ENCODE measurements at places on chromosomes 2 and 18.

DNA sequence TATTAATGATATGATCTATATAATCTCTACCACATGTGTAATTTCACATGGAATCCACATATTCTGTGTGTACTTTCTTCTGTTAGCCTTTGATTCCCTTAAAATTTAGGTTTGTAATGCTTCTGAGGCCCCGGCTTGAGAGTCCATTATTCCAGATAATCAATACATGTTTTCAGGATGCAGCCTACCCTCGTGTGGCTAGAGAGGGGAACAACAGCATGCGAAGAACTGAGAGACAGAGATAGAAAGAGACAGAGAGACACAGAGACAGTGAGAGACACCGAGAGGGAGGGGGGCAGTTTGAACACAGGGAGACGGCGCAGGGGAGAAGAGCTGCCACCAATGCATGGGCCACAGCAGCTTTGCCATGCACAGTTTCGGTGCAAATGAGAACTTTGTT lies 185.4 kb downstream of the SNTG2 start:
- no peak for DNase-seq

DNA sequence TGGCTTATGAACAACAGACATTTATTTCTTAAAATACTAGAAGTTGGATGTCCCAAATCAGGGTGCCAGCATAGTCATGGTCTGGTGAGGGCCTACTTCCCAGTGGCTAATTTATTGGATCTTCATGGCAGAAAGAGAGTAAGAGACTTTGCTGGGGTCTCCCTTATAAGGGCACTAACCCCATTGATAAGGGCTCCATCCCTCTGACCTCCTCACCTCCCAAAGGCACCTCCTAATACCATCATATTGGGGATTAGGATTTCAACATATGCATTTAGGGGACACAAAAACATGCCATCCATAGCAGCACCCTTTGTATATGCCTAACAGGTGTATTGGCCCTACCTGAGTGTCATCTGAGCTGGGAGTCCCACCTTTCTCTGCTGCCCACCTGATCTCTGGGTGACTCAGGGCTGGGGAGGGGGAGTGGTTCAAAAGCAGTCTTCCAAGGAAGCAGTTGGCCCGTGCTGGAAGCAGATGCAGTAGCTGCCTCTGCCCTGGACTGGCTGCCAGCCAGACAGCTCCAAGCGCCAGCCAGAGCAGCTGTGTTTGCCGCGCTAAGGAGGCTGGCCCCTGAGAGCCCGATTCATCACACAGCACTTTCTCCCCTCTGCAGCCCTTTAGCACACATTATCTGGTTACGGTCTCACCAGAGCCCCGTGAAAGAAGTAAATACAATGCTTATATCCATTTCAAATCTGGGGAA lies 84.6 kb downstream of the SMAD7 start:
- no peak for DNase-seq

GRCh38 chr2:113157118-113157896 lies 16.5 kb upstream of the PSD4 start:
- DNase-seq, result peak; percentile 53

- DNase-seq, result no peak
Measured at GRCh38 chr2:204673877-204674276, 128.6 kb downstream of the PARD3B start.

DNA sequence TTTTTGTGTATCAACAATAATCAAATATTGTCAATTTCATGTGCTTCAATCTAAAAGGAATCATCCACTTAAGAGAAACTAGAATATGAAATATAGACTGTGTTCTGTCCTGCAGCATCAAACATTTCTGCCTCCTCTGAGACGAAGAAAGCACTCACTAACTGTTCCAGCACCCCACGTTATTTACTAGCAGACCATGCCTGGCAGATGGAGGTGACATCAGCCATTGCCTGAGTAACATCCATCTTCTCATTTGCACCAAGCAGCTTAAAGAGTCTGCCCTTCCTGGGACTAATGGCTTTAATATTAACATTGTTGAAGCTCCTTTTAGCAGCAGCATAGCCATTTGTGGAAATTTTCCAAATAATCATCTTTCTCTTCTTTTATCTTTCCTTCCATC lies 25.7 kb downstream of the SGPP2 start:
- no peak for DNase-seq

DNA sequence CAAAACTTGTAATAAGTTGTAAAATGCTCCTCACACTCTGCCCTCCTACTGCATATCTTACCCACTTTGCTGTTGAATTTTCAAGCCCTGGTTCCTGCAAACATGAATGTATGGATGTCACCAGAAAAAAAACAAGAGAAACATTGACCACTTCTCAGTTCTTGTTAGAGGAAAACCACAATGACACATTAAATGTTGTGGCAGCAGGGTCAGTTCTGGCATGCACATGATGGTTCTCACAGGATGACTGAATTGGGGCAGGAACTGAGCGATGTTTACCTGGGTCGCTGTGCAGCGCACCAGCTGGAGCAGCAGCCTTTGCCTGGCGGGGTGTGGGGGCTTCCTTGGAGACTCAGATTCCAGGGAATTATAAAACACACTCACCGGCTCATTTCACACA lies 14.0 kb upstream of the PRKCE start:
- DNase-seq, result no peak

GRCh38 chr2:217325816-217326215 lies 466.0 kb upstream of the TNP1 start:
- DNase-seq, result no peak

- DNase-seq, result peak; percentile 55
Measured at GRCh38 chr2:73970850-73971471, 13.7 kb upstream of the TET3 start.

- no peak for DNase-seq
Measured at GRCh38 chr2:46097714-46098480, 199.3 kb upstream of the EPAS1 start.

GRCh38 chr18:44197832-44198611 lies 482.7 kb upstream of the SETBP1 start:
- no peak for DNase-seq

DNA sequence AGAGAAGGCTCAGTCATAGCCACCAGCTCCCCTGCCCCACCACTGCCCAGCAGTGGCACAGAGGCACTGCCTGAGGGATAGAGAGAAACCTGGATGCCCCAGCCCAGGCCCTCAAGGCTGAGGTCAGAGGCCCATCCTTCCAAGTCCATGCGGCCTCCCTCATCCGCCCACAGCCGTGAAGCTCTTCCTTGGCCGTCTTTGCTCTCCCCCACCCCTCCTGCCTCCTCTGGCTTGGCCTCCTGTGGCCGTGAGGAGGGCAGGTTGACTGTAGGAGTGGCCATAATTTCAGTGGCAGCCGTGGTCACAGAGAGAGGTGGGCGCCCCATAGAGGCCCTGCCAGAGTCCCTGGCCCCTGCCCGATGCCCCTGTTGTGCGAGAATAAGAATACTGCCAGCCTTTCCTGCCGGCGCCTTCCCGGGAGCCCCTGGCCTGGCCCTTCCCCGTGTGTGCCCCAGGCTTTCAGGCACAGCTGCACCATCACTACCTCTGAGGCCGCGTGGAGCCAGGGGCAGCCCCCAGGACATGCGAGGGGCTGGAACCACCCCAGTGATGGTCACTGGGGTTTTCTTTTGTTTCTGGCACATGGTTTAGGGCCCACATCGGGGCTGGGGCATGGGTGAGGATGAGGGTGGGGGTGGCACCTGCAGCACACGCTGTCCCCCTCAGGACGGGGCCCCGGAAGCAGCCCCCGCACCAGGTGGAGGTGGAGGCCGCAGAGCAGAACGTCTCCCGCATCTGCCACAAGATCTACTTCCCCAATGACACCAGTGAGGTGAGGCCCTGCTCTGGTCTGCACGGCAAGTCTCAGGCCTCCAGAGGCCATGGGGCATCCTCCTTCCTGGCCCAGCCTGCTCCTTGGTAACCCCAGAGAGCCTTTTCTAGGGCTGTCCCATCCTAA lies 13.1 kb upstream of the GPR17 start:
- DNase-seq, result no peak

DNA sequence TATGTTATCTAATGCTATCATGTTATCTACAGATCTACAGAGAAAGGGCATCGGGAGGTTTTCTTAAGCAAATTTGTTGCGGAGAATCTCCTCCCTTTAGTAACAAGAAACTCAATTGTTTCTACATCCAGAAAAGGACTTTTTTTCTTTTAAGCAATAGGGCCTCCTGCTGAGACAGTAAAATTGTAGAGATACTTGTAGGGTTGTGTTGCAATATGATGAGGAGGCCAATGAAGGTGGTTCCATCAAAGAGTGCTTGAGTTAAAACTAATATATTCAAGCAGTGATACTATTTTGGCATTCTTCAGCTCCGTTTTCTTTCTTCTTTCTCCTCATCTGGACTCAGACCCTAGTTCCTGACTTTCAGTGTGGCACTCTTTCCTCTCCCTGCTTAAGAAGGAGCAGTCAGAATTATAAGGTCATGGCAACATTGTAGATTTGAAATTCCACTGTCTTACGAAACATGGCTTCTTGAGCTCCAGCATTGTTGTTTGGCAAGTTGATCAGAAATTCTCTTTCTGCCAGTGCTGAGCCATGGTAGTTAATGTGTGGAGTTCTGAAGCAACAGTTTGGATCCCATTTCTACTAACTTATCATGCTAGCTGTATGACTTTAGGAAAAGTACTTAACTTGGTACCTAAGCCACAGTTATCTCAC lies 202.0 kb upstream of the SLC14A2 start:
- no peak for DNase-seq

GRCh38 chr2:201900362-201900761 lies 94.0 kb downstream of the CDK15 start:
- no peak for DNase-seq

- DNase-seq, result peak; percentile 6
Measured at GRCh38 chr2:235106874-235107639, 155.2 kb downstream of the SH3BP4 start.

DNA sequence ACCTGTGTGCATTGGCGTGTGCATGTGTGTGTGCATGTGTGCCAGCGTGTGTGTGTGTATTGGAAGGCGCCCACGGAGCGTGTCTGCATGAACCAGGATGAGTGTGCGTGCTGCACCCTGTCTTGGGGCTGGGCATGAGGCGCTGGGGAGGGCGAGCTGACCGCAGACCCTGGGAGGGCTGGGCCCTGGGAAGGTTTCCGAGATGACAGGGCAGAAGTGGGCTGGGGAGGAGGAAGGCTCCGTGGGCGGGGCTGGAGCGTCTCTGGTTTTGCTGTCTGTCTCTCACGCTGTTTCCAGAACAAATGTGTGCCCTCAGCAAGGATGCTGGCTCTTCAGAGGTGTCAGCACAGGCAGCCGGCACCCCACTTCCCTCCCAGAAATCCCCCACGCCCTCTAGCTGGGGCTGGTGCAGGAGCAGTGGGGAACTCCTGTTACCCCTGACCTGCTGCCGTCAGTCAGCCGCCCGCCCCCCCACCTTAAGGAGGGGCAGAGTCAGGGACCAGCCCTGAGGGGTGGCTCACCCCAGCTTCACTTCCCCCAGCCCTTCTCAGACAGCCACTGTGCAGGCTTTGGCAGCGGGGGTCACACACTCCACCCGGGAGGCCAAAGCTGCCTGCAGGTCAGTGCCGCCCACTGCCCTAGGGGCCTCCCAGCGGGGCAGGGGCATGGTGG lies at the start of gene GPR35:
Gene GPR35 (plus strand): TSS at position 531 of the 672 bp plus-strand sequence. CDS start 4,473 bp downstream, outside the sequence.
- DNase-seq, result peak; percentile 83

GRCh38 chr2:208150956-208151355 lies 5.0 kb upstream of the CRYGB start:
- no peak for DNase-seq

DNA sequence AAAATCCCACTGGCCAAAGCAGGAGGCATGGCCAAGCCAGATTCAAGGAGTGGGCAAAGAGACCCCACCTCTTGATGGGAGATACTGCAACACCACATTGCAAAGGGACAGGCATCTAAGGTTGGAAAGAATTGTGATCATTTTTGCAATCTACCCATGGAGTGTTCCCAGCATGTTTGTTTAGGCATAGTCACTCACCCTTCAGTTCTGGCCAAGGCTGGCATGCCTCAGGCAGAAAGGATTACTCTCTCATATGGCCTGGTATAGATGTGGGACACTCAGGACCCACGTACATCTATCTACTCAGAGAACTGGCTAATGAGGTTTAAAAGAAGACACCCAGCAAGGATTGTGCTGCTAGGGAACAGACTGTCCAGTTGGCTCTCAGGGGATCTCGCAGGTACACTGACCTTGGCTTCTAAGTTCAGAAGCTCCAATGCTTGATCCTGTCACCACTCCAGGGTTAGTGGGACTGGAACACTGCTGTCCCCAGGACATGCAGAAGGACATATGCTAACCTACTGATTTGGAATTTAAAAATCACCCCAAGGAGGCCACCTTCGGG lies 183.7 kb downstream of the KLHL29 start:
- DNase-seq, result no peak

DNA sequence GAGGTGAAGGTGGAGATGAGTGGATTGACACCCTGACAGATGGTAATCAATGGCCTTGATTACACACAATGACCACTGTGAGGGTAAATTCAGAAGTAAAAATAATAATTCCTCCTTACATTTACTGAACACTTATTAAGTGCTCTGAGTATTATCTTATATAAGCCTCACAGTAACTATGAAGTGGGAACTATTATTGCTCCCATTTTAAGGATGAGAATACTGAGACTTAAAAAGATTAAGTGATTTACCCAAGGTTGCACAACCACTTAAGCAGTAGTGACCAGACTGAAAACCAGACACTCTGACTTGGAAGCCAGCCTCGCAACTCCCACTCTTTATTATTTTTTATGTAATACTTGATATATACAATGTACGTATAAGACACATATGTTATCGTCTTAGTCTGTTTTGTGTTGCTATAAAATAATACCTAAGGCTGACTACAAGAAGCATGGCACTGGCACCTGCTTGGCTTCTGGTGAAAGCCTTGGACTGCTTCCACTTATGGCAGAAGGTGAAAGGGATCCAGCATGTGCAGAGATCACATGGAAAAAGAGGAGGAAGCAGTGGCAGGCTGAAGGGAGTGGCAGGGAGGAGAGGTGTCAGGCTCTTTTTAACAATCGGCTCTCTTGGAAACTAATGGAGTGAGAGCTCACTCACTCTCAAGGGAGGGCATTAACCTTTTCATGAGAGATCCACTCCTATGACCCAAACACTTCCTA lies 41.5 kb upstream of the C1D start:
- DNase-seq, result no peak

GRCh38 chr2:219636941-219637841 lies 9.8 kb downstream of the SLC4A3 start:
- no peak for DNase-seq

DNA sequence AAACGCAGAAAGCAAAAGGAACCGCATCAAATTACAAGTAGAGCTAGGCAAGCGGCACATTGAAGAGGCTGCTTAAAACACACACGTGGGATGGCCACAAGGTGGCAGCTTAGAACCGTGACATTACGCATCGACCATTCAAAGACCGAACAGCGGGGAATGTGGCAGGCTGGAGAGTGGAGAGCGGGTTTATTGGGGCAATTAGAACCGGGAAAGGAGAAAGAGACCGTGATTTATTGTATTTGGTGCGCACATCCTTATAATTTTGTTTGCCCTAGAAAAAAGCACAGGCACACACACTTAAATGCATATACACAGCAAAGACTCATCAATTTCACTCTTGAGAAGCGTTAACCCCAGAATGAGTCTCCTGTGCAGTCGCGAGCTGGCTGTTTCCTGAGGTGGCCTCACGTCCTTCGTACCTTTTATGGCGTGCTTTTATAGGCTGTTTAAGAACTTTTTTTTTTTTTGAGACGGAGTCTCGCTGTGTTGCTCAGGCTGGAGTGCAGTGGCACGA lies 31.7 kb upstream of the MEP1B start:
- peak; percentile 69 for DNase-seq

Data from stimulated activated CD4-positive, alpha-beta T cell treated with anti-CD3 and anti-CD28 coated beads, Interleukin-2, amount 100 ng/mL, for 24 hours (primary cell).